Fibroblast of the aortic adventitia (primary cell): ENCODE measurements at places on chromosomes 1 and 21. TPM values are rescaled to one million over a fixed set of nuclear protein-coding genes. Genes with fewer than 3 reads are reported as not detected.

Gene CD5L
- total RNA-seq, result not detected in 2 replicates

Gene AMY1C
- total RNA-seq, result not detected in 2 replicates

Gene LENEP
- not detected in 2 replicates for total RNA-seq

Gene CFAP141
- total RNA-seq, result not detected in 2 replicates

Gene NCF2
- total RNA-seq, result 0.63 and 0.74 TPM in 2 replicates

DNA sequence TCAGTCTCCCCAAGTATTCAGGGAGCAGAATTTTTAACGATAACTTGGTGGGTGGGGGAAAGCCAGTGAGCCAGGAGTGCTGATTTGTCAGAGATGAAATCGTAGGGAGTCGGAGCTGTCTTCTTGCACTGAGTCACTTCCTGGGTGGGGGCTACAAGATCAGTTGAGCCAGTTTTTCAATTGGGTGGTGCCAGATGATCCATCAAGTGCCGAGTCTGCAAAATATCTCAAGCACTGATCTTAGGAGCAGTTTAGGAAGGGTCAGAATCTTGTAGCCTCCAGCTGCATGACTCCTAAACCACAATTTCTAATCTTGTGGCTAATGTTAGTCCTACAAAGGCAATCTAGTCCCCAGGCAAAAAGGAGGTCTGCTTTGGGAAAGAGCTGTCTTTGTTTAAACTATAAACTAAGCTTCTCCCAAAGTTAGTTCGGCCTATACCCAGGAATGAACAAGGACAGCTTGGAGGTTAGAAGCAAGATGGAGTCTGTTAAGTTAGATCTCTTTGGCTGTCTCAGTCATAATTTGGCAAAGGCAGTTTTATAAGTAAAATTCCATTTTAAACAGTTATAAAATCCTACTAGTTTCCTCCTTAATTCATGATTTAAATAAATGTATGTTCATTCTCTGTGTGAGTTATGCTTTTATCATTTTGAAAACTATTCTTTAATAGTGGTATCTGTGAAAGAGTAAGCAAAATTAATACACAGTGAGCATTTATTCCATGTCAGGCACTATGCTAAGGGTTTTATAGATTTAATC is 51.7 kb downstream of the SLC16A1 start:
- peak; percentile 92 for DNase-seq

DNA sequence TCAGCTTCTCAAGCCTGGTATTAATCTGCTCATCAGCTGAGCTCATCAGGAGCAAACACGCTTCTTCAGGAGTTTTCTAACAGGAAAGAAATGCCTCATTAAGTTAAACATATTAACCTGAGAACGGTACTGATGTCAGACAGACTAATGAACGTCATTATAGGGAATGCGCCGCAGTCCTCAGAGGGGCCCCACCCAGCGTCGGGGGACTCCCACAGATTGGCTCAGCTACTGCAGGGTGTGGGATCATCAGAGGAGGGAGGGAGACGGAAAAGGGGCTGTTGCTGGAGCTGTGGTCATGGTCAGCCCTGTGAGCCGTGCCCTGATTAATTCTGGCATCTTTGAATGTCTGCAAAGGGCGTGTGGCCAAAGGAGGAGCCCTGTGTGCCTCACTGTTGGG is 348.5 kb downstream of the PTPRU start:
- DNase-seq, result peak; percentile 13

GRCh38 chr1:237269938-237270337 is 228.0 kb downstream of the RYR2 start:
- DNase-seq, result no peak

GRCh38 chr1:178241057-178241456 is 147.2 kb downstream of the RASAL2 start:
- DNase-seq, result peak; percentile 62

- DNase-seq, result peak; percentile 86
Measured at GRCh38 chr1:64515427-64515826, 45.5 kb downstream of the CACHD1 start.

- DNase-seq, result no peak
Measured at GRCh38 chr1:56382929-56383328, 196.4 kb downstream of the PLPP3 start.

GRCh38 chr1:114344656-114345055 is 166.3 kb downstream of the TRIM33 start:
- DNase-seq, result no peak

GRCh38 chr1:182297335-182297734 is 94.3 kb downstream of the GLUL start:
- no peak for DNase-seq

GRCh38 chr1:35708441-35708921 is 10.2 kb downstream of the C1orf216 start:
- DNase-seq, result no peak

DNA sequence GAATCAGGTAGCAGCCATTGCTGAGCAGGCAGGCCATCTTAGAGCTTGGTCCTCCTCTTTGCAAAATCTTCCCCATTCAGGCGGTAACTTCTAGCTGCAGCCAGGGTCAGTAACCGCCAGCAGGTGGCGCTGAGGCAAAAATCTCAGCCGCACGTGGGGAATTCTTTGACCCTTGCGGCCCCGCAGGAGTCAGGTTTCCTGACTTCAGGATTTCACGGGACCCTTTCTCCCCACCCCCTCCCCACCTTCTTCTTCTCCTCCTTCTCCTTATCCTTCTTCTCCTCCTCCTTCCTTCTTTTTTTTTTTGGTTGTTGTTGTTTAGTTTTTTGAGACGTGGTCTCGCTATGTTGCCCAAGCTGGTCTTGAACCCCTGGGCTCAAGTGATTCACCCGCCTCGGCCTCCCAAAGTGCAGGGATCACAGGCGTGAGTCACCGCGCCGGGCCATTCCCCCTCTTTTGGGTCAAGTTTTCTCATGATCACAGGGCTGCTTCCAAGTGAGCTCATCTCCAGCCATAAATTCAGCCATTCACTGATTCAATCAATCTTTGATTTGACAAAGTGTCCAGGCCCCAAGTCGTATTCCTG is 33.4 kb upstream of the TENT5B start:
- peak; percentile 65 for DNase-seq

GRCh38 chr1:118338936-118339335 is 153.9 kb upstream of the SPAG17 start:
- DNase-seq, result peak; percentile 21

DNA sequence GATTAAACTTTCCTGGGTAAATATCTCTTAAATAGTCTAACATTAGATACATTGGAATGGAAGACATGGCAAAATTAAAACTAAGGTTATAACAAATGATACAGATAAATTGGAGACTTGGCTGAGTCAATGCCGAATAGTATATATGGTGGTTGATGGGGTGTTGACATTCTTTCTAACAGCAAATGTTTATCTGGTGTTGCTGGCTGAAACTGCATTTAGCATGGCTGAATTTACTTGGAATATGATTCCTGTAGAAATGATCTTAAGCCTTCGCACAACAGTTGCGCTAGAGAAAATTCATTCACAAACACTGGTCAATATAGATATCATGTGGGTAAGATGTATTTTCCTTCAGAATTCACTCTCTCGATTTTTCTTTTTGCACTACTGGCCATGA is 646.0 kb upstream of the CXADR start:
- DNase-seq, result no peak

GRCh38 chr1:55669293-55669692 is 454.1 kb upstream of the USP24 start:
- peak; percentile 99 for DNase-seq

GRCh38 chr1:184691719-184692324 is 62.8 kb downstream of the EDEM3 start:
- peak; percentile 76 for DNase-seq

DNA sequence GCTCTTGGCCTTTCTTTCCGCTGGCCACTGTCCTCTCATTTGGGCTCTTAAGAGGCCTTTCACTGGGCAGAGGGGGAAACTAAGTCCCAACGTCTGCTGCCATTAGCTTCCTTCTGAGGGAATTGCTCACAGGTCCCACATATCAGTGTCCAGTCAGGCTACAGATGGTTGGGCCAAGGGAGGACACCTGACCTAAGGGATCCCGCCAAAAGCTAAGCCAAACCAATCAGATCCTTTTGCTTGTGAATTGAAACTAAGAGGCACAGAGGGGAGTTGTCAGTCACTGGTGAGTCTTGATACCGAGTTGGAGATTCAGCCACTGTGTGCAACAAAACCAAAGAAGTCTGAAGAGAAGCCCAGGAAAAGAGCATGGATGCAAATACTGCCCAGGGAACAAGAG is 5.7 kb upstream of the NT5C1A start:
- DNase-seq, result no peak

- DNase-seq, result no peak
Measured at GRCh38 chr1:40742363-40743061, 41.1 kb upstream of the KCNQ4 start.

DNA sequence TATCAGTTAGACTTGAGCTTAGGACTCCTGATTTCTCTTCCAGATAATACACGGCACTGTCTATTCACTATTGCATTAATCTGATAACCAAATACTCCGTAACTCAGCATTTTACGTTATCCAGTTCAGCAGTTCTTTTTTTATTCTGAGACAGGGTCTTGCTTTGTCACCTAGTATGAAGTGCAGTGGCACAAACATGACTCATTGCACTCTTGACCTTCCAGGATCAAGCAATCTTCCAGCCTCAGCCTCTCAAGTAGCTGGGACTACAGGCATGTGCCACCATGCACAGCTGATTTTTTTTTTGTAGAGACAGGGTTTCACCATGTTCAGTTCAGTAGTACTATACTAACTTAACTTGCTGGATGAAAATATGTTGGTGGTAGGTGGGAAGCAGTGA is 156.4 kb downstream of the PATJ start:
- no peak for DNase-seq

- no peak for DNase-seq
Measured at GRCh38 chr1:176460544-176461336, 2.2 kb upstream of the PAPPA2 start.
